CD4-positive, alpha-beta T cell treated with Interleukin-1 beta for 1 hour (primary cell): ENCODE measurements at places on chromosomes 5 and 9.

- no peak for DNase-seq
Measured at GRCh38 chr9:122988141-122988540, 45.3 kb upstream of the GPR21 start.

DNA sequence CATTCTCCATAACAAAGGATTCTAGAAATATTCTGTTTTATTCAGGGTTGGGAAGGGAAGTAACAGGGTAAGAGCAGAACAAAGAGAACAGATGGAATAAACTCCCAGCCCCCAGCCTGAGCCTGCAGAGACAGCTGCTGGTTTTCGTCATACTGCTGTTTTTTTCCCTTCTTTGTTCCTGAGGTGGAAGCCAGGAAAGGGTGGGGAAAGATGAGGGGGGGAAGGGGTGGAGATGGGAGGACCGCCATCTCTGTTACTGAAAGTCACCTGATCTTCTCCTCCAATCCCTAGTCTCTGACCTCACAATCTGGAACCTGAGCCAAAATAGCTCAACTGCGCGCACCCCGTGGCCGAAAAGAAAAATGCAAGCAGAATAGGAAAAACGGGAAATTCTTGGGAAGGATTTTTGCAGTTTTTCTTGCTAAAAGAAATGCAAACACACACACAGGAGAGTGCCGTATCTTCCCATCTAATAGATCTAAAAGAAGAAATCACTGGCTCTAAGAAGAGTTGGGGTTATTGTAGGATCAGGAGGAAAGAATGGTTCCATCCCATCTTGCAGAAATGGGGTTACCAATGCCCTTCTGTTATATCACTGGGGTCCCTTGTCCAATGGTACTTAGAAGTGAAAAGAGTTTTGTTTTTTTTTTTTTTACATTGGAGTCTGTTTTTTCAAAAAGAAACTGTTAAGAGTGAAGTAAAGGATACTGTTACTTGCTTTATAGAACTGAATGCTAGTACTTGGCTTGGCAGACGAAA, 57.9 kb downstream of the DIAPH1 start:
- no peak for DNase-seq

- DNase-seq = no peak
Measured at GRCh38 chr5:131148835-131149234, 16.2 kb downstream of the HINT1 start.

DNA sequence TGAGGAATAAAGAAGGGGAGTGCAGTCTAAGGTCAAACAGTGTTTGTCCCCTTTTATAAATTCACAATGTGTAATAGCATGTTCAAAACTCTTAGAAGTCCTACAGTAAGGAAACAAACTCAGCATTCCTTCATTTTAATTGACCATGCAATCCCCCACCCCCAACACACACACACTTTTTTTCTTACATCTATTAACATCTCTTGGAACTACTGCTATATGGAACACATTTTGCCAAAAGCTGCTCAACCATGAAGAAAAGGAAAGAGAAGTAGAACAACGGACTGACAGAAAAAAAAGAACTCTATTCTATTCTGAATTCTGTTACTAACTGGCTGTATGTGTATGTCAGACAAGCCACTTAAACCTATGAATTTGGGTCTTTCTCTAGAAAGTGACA, 2.8 kb upstream of the CTNNAL1 start:
- no peak for DNase-seq

DNA sequence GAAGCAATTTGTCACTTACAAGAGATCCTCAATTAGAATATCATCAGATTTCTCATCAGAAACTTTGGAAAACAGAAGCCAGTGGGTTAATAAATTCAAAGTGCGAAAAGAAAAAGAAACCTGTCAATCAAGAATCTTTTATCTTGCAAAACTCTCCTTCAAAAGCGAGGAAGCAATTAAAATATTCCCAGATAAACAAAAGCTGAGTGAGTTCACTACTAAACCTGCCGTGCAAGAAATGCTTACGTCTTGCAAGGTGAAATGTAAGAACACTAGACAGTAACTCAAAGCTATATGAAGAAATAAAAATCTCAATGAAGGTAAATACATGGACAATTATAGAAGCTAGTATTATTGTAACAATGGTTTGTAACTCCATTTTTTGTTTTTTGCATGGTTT, 62.8 kb upstream of the IL33 start:
- no peak for DNase-seq

- no peak for DNase-seq
Measured at GRCh38 chr5:155091063-155091648, 77.6 kb downstream of the KIF4B start.

DNA sequence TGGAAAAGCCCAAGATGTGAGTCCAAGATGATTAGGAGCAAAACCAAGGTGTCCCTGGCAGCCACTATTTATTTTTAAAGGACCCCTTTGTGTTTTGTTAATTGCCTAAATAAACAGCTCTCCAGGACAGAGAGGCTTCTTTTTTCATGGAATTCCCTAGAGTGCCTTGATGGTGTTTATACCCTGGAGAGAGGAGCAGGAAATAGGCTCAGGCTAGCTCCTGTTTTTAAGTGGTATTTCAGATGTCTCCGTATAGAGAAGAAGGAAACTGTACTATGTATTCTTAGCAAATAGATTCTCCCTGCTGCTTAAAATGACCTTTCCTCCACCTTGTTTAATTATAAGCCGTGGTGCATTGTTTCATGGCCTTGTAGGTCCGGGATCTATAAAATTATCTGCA, 292.4 kb downstream of the CD180 start:
- DNase-seq = no peak

- DNase-seq = no peak
Measured at GRCh38 chr5:62168506-62169281, 137.3 kb upstream of the KIF2A start.

DNA sequence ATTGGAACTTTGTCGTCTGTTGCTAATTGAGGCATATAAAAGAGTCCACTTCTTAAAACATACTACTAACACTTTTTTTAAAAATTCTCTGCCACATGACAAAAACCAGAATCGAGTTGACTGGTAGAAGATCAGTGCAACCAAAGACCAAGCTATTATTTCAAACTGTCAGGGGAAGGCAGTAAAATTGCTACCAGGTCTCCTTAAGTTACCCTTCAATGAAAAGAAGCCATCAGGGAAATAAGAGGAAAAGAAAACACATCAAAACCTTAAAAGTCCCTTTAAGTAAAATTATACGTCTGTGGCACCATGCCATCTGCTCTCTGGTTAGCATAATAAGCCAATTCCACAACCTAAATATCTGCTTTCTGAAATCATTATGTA, 9.6 kb downstream of the ZNF608 start:
- DNase-seq = no peak

- no peak for DNase-seq
Measured at GRCh38 chr5:133485468-133485867, 126.9 kb downstream of the FSTL4 start.

- no peak for DNase-seq
Measured at GRCh38 chr5:122507581-122507980, 195.5 kb downstream of the SNCAIP start.

- DNase-seq = no peak
Measured at GRCh38 chr5:174571662-174572397, 152.6 kb upstream of the MSX2 start.

- no peak for DNase-seq
Measured at GRCh38 chr9:38182321-38182720, 113.3 kb upstream of the SHB start.

- no peak for DNase-seq
Measured at GRCh38 chr5:147893820-147894219, 12.5 kb downstream of the C5orf46 start.

DNA sequence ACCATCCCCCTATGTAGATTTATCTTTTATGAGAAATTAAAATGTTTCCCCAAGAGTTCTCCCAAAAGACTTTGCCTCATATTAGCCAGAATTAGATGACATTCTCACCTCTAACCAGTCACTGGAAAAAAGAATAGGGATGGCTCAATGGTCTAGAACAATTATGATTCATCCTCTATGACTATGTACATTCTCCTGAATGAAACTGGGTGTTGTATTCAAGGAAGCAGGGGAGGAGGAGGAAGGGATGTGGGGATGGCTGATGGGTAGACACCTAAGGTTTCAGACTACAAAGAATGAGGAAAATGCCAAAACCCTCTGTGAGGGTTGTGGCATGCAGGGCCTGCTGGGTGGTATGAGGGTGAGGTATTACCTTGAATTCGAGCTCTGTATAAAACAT, 49.5 kb upstream of the BRINP1 start:
- DNase-seq = no peak

DNA sequence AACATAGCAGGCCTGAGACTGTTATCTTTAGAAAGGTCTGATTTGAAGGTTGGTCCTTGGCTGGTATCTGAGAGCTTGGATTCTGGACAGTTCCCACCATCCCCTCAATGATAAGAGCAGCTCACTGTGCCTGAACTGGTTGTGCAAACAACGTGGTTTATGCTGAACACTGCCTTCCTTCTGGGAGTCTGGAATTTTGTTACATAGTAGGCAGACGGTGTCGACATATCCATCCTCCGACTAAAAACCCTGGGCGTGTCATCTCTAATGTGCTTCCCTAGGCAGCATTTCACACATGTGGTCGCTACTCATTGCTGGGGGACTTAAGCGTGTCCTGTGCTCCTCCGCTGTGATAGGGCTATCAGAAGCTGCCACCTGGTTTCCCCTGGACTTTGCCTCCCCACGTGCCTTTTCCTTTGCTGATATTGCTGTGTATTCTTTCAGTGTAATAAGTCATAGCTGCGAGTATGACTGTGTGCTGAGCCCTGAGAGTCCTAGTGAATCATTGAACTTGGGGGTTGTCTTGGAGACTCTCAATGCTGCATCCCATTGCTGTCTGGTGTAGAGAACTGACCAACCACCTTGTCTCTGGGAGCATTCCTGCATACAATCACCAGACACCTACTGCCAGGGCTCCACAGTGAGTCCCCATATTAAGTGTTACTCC, 119.1 kb upstream of the TBC1D2 start:
- no peak for DNase-seq

- DNase-seq = no peak
Measured at GRCh38 chr5:79495311-79495710, 18.6 kb downstream of the HOMER1 start.
